ENCODE measurements at places on chromosomes 1 and 21.

DNA sequence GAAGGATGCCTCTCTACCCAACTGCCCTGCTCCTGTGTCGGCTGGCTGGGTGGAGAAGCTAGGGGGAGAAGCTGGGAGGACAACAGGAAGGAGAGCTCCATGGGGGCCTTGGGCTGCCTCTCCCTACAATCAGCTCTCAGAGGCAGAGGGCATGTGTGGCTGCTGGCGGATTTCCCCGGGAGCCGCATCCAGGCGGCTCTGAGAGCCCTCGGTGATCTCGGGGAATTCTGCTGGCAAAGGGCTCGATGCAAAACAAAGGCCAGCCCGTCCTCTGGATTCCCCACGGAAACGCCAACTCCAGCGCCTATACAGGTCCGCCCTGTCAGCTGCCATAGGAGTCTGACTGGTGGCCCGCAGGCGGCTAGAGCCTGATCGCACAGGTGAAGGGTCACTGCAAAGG is 26.4 kb upstream of the EVA1B start:
- DNase-seq: no peak

DNA sequence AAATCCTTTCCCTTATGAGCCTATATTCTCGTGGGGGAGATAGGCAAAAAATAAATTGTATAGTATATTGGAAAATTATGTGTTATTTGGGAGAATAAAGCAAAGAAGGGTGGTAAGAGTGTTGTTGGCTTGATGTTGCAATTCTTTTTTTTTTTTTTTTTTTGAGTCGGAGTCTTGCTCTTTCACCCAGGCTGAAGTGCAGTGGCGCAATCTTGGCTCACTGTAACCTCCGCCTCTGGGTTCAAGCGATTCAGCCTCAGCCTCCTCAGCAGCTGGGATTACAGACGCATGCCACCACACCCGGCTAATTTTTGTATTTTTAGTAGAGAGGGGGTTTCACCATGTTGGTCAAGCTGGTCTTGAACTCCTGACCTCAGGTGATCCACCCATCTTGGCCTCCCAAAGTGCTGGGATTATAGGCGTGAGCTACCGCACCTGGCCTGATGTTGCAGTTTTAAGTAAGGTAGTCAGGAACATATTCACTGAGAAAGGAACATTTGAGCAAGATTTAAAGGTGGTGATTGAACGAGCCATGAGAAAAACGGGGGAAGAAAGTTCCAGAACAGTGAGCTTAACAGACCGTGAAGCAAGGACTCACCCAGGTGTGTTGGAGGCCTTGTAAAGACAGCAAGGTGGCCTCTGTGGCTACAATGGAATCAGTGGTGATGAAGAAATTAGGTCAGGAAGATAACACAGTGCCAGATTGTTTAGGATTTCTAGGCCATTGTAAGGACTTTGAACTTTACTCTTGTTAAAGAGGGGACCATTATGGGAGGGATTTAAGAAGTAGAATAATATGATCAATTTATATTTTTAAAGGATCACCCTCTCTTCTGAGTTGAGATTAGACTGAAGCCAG is 45.8 kb downstream of the RPRD2 start:
- no peak for DNase-seq

DNA sequence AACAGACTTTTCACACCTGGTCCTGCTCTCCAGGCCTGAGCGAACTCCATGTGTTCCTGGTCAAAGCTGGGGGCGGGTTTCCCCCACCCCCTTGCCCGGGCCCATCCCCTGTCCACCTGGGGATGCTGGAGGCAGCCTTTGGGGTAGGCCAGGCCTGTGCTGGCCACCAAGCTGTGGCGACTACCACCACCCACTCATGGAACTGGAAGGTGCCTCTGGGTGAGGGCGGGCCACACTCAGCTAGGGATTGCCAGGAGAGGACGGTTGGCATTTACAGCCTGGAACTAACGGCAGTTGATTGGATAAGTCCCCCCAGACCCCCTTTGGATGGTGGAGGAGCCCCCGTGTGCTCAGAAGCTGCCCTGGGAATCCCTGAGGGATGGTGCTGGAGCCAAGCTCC is 7.9 kb downstream of the S100B start:
- no peak for DNase-seq

DNA sequence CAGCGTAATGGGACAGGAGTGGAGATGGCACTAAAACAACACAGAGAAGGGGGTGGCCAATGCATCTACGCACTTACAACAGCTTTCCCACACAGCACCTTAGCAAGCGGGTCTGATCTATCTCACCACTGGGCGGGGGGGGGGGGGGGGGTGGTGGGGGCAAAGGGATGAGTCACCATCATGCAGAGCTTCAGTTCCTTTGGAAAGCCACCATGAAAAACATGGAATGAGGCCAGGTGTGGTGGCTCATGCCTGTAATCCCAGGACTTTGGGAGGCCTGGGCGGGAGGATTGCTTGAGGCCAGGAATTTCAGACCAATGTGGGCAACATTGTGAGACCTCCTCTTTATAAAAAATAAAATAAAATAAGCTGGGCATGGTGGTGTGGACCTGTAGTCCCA is 47.2 kb downstream of the KLHDC7A start:
- no peak for DNase-seq

DNA sequence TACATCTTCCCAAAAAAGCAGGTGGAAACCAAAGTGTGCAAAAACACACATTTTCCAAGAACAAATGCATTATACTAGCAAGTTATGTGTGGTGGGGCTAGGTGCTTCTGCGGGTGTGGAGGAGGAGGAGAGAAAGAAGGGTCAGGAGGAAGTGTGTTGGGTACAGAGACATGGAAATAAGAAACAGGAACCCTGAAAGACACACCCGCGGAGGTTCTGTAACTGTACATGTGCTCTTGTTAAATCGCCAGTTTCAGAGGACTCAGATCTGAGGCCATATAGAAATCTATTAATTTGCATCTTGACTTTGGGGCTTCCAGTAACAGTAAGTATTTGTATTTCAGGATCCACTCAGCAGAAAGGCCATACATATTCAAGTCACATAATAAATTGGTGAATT is 30.9 kb downstream of the ERG start:
- no peak for DNase-seq

DNA sequence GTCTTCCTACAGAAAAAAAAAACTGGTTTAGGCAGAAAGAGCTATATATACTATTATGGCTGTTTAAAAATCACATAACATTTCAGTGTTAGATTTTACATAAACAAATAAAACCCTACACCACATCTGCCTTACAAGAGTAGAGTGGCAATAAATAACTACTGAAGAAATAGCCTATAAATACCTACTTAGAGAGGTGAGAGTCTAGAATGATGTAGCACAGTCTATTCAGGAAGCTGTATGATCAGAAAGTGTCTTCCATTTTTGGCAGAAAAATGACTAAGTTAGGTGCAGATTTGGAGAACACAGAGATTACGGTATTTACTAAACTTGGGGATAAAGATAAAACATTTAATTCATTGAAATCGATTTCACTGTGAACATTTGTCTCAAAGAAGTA is 75.5 kb downstream of the VAV3 start:
- DNase-seq: no peak

DNA sequence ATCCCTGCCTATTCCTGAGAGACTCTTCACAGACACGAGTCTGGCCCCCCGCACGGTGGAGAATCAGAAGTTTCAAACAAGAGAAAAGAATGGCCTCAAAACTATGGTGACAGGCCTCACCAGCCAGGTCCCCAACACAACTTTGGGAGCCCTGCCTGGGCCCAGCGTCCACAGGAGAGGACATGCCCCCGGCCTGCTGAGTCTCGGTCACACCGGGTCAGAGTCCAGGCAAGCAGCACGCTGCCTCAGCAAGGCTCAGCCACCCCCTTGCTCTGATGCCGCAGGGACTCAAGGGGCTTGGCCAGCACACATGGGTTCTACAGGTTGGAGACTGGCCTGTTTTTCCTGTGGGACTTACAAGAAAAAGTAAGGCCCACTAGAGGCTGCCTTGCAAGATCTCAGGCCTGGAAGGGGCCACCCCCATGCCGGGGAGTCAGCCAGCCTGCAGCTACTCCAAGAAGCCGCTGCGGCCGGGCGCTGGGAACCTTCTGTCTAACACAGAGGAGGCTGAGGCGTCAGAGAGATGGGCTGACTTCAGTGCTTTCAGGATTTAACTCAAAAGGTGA is 116.8 kb downstream of the NPHP4 start:
- no peak for DNase-seq

DNA sequence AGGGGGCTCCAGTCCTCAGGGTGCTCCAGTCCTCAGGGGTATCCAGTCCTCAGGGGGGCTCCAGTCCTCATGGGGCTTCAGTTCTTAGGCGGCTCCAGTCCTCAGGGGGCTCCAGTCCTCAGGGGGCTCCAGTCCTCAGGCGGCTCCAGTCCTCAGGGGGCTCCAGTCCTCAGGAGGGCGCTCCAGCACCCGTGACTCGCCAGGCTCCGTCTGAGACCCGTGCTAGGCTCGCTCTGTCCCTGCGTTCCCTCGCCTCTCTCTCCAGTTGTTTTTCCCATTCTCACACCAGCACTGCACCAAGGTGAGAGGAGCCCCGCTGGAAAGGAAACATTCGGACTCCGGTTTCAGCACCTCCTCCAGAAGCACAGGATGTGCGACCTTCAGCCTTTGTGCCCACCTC is 9.4 kb upstream of the OR2M2 start:
- DNase-seq: no peak

- no peak for DNase-seq
These were observed 16.4 kb upstream of the MAPKAPK2 start for GRCh38 chr1:206668351-206668750.

DNA sequence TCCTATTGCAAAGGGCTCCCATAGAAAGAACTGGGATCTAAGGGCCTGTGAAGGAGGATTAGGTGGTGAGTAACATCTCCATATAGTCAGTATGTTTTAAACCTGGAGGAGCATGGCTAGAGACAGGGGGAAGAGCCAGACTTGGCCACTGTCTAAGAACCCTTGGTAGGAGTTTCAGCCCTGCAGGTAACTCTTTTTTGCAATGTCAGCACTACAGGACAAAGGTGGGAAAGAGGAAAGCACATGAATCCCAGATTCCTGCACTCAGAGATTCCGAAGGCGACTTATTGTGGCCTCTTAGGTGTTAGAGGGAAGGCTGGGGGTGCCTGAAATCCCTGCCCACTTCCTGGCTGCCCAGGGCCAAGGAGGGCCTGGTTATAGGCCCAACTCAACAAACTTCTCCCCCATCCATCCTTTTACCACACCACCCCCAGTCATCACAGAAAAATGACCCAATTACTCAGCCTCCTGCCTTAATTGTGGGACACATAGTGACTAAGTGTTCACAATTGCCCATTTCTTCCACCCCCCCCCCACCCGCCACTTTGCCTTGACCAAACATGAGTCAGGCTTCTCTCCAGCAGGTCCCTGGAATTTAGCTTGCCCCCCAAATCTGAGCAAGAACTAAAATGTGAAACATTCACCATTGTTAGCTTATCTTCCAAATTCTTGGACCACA is 1.9 kb upstream of the NTNG1 start:
- DNase-seq: no peak

- DNase-seq: peak; percentile 56
These were observed 7.2 kb upstream of the SLX9 start for GRCh38 chr21:44932408-44933181.

GRCh38 chr1:55257958-55258357 is 42.8 kb upstream of the USP24 start:
- no peak for DNase-seq

- no peak for DNase-seq
These were observed 117.8 kb upstream of the COL6A1 start for GRCh38 chr21:45863751-45864150.

- DNase-seq: no peak
These were observed 37.0 kb upstream of the KCNA10 start for GRCh38 chr1:110555807-110556470.

DNA sequence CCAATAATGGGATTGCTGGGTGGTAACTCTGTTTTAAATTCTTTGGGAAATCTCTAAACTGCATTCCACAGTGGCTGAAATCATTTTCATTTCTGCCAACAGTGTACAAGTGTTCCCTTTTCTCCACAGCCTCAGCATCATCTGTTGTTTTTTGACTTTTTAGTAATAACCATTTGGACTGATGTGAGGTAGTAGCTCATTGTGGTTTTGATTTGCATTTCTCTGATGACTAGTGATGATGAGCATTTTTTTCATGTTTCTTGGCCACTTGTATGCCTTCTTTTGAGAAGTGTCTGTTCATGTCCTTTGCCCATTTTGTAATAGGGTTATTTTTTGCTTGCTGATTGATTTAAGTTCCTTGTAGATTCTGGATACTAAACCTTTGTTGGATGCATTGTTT is 131.9 kb upstream of the B3GALT2 start:
- no peak for DNase-seq

DNA sequence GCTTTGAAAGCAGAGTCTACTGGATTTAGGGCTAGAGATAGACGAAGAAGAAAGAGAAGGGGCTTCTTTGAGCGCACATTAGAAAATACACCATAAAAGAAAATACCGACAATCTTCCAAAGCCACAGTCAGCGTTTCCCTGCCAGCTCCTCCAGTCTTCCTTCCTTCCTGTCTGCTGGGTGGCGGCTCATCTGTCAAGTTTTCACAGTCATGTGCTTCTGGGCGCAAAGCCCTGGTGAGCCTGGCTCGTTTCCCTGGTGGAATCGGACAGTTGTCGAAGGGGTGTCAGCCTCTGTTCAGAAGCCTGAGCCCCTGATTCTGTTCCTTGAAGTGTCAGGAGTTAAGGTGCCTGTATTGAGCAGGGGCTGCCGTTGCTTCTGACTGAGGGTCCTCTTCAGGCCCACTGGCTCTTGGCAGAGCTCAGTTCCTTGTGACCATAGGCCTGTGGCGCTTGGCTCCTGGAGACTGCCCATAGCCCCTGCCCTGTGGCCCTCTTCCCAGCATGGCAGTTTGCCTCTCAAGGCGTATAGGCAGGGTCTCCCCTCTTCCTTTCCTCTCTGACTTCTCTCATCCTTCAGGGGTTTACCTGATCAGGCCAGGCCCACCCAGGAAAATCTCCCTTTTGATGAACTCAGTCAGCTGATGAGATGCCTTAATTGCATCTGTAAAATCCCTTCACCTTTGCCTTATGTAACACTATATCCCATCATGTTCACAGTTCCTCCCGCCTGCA is 58.6 kb downstream of the ADARB1 start:
- DNase-seq: no peak

GRCh38 chr1:240575981-240576662 is 35.8 kb downstream of the GREM2 start:
- DNase-seq: no peak

GRCh38 chr1:241658081-241658793 is 6.2 kb downstream of the WDR64 start:
- no peak for DNase-seq

GRCh38 chr1:35807614-35808449 is at the start of gene AGO4:
TSS of gene AGO4 (plus strand) at chr1:35808016. CDS start at chr1:35808417, 401 bp downstream.
- no peak for DNase-seq

DNA sequence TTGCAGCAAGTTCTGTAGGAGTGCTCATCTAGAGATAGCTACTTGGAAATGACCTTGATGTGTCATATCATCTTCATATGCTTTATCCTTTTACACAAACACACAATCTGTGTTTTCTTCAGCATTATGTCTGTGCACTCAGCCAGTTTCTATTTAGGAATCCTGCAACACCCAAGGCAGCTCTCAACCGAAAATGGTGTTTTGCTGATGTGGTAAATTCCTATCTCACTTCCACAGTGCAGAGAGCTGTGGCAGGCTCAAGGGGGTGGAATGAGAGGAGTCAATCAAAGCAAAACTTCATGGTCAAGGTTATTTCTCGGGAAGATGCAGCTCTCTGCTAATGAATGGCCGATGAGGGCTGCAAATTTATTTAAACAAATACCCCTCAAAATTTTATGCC is 59.3 kb downstream of the IGSF5 start:
- no peak for DNase-seq
